ENCODE measurements at places on chromosomes 4 and X. TPM values are rescaled to one million over a fixed set of nuclear protein-coding genes. Genes with fewer than 3 reads are reported as not detected.

Gene BANK1
- 0.17 TPM for total RNA-seq

Gene NAT8L
- total RNA-seq, result not detected

Gene JCHAIN
- not detected for total RNA-seq

Gene UGT2B17
- not detected for total RNA-seq

Gene ABCG2
- 0.56 TPM for total RNA-seq

Gene COX18
- 28.3 TPM for total RNA-seq

Gene KANTR
- total RNA-seq, result 44.9 TPM

Gene TRPC5OS
- not detected for total RNA-seq

Gene SLC10A6
- total RNA-seq, result not detected

All from activated T-helper 17 cell treated with anti-CD3 and anti-CD28 coated beads, Interleukin-2, amount 50 U/mL, for 72 hours (primary cell).